Panc1 (cell line): ENCODE measurements at places on chromosomes 4 and X. TPM values are rescaled to one million over a fixed set of nuclear protein-coding genes. Genes with fewer than 3 reads are reported as not detected.

DNA sequence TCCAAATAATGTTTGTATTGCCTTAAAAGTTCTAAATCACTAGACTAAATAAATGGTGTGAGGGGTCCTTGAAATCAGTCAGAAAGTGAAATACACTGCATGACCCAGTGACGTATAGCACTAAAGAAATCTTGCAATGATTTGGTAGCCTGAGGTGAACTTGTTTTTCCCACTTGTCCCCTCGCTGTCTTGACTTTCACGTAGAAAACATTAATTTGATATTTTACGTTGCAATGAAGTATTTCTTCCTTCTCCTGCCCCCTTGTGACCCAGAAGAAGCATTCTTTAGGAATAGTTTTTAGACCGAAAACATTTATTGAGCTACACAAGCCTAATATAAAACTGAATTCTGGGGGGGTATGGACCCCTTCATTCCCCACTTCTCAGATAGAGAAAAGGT lies 3.7 kb downstream of the KLB start:
- DNase-seq = no peak

Gene KLHL34
- 0.05 TPM for total RNA-seq

- no peak for DNase-seq
Observed at GRCh38 chr4:6401797-6402196, 70.6 kb downstream of the PPP2R2C start.

Gene GRID2
- total RNA-seq = 0.08 TPM

- DNase-seq = no peak
Observed at GRCh38 chrX:12887767-12888166, 18.7 kb upstream of the TLR8 start.

Gene GCNA
- total RNA-seq = 4.0 TPM

DNA sequence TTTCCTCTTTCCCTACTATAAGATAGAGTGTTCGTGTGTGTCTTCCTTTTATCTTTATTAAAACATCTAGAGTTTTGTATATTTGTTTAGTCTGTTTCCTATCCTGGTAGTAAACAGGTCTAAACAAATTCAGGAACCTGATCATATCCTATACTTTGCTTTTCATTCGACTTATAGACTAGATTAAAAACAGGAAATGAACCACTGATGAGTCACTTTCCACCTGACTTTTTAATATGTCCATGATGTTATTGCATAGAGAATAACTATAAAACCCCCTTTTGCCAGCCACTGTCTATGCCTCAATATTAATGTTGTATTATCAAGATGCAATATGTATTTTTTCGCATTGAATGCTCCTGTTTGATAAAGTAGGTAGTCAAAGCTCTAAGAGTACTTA lies 1794.0 kb downstream of the STIM2 start:
- DNase-seq = no peak

DNA sequence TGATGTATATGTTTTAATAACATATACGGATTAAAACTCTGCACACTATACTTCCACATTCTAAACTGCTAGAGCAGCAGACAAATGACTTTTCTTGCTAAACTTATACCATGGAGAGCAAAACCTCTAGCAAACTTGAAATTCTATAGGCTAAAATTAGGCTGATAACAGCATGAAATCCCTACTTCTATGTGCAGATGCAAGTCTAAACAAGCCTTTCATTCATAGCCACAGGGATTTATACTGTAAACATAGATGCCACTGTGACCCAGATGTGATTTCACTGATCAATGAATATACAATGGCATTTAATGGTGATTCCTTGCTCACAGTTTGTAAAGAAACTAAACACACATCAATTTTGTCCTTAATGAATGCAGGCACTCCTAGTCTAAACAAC lies 151.0 kb downstream of the ANTXR2 start:
- no peak for DNase-seq

- no peak for DNase-seq
Observed at GRCh38 chr4:104969394-104970082, 177.1 kb upstream of the TET2 start.

Gene HMX1
- total RNA-seq = not detected

DNA sequence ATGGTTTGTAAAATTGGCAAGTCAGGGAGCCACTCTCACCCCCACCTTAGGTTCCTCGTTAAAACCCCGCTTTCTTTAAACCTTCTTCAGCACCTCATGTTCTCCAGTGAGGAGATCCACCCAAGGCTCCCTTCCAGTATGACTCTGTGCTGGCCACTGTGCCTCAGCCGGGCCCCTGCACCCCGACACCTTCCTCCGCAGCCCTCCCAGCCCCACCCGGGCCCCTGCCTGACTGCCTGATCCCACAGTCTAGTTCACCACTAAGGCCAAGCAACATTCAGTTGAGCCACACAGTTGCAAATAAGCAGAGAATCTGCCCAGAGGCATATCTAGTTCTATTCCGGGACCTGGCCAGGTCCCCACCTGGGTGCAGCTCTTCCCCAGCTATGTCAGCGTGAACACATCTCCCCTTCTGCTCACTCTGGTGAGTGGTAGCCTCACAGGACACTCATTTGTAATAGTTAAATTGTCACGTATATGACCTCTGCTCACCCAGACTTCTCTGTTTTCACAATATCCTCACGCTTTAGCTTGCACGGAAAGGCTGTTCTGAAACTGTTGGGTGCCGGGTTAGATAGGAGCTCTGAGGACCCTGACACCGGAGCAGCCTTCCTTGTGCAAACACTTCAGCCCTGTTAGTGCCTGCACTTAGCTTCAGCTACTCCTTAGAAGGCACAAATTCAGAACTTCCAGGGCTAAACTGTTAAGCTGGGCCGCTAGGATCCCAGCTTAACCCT lies 146.8 kb downstream of the DCTD start:
- DNase-seq = no peak

DNA sequence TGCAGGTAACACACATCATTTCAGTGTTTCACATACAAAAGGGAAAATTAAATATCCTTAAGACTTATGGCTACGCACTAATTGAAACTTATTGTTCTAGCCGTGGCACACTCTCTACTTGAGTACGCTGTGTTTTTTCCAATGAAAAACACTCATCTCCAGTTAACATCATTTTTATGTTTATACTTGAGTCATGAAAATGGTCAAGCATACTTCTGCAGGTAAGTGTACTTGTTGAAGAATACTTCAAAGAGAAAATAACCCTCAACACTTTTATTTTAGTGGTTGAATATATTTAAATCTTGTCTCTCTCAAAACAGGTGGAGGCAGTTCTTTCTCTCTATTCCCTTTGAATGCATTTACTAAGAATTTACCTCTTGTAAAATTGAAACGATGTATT lies 538.7 kb upstream of the PCDH7 start:
- DNase-seq = no peak

DNA sequence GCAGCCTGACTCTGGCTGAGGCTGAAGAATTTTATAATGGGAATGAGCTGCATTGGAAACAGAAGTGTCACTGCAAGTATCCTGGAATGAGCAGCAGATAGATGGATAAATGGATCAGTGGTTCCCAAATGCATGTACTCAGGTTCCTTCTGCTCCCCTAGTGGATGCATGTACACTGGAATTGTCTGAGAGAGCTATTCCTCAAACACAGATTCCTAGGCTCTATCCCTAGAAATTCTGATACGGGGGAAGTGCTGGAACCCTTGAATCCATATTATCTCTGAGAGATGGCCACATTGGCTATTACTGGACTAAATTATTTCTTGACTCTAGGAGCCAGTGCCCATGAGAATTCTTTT lies 64.8 kb downstream of the TMEM131L start:
- DNase-seq = no peak

- DNase-seq = no peak
Observed at GRCh38 chrX:71254092-71254963, at the start of gene ZMYM3. TSS of gene ZMYM3 (minus strand) at chrX:71254140. CDS start at chrX:71253255, 885 bp downstream.

Gene TAB3
- total RNA-seq = 7.7 TPM

DNA sequence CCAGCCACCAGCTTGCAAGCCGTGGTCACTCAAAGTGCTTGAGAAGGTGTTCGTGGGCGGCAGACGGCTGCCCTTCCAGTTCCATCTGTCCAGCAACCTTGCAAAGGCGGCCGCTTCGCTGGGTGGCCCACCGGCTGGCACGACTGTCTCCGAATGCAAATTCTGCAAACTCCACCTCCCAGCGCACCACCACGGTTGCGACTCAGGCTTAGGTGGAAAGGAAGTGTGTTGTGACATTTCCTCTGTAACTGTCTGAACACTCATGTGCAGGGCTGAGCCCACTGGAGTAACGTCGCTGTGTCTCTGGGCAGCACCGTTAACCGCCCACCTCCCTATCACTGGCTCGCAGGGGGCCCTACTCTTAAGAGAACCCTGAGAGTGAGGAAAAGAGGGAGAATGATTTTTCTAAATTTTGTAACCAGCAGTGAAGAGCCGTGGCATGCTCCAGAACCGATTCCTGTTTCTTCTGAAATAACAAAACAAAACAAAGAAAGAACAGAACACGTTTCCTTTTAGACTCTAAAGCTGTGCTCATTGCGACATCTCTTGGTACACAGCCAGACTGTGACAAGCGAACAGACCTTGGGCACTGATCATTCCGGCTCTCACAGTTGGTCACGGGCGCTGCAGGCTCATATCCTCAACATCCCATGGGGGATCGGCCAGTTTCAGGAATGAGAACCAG lies at the start of gene P2RY8:
Gene P2RY8 (minus strand): TSS at position 155 of the 685 bp plus-strand sequence. CDS start 70,627 bp downstream, outside the sequence.
- DNase-seq = no peak

DNA sequence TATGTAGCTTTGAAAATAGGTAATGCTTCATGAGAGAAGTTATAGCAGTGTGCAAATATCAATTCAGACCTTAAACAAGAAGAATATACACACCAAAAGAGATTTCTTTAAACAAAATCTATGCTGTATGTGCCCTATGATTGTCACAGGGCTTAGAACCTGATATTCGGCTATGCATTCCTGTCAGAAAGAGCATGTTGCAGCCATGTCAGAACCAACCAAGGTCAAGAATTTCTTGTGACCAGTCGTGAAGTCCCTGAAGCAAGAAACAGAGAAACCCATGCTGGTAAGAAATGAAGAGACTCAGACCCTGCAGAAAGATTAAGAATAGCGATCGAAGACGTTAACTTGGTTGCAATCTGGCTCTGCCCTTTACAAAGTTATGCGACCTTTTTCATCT lies 210.3 kb upstream of the SPIN4 start:
- DNase-seq = no peak

Gene RPS6KA6
- total RNA-seq = 0.05 TPM

Gene UBA1
- 302 TPM for total RNA-seq

DNA sequence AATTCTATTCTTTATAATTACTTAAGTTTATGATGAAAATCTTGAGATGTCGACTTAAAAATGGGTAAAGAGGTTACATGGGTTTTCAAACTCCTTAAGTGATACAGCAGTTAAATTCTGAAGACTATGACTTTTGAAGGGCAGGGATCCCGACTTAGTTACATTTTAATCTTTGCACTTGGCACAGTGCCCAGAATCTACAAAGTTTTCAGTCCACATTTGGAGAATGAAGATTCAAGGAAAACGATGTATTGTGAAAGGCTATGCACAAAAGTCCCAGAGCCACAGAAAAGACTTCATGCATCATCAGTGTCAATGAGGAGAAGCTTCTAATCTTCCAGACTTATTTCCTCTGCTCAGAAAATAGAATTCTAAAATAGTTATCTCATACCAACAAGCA lies 36.3 kb upstream of the GRPR start:
- DNase-seq = no peak

DNA sequence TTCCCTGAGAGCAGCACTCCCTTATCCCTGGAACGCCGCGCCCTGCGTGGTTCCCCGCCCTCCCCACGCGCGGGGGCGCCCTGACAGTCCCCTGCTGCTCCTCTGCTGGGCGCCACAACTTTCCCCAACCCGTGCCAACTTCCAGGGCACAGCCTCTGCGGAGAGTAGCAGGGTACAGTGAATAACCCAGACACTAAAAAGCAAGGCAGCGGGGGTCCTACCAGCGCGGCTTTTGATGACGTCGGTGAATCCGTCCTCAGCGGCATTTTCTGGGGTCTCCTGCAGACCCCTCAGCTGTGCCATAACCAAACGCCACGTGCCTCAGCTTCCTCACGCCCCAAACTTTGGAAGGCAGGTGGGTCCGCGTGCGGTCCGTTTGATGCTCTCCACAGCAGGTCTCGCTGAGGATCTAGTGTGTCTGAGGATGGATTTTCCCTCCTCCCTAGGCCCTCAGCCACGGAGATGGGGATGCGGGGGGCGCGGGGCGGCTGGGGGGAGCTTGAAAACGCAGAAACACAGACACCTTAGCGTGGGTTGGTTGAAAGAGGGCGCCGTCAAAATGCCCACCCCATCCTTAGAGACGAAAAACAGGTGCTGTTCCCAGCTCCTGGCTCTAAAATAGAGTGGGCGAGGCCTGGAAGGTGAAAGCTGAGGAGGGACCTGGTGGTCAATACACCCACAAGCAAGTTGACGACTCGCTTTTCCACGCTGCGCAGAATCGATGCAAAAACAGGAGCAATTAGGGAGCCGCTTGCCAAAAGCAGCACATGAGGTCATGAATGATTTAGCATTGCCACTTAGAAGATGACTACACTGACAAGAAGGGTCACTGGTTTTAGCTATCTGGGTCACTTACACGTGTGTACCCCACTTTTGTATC lies 405.6 kb downstream of the FAM47A start:
- DNase-seq = no peak

DNA sequence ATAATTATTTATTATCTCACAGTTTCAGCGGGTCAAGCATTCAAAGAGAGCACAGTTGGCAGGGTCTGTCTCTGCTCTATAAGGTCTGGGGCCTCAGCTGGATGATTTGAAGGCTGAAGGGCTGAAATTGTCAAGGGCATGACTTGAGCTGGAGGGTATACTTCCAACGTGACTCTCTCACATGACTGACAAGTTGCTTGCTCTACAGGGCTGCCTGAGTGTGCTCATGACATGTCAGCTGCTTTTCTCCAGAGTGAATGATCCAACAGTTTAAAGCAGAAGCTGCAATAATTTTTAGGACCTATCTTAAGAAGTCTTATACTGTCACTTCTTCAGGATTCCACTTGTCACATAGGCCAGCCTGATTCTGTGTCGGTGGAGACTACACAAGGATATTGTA lies 51.2 kb downstream of the TIGD2 start:
- no peak for DNase-seq

- DNase-seq = no peak
Observed at GRCh38 chr4:72109959-72110497, 78.2 kb downstream of the NPFFR2 start.

Gene SHROOM4
- 0.13 TPM for total RNA-seq

DNA sequence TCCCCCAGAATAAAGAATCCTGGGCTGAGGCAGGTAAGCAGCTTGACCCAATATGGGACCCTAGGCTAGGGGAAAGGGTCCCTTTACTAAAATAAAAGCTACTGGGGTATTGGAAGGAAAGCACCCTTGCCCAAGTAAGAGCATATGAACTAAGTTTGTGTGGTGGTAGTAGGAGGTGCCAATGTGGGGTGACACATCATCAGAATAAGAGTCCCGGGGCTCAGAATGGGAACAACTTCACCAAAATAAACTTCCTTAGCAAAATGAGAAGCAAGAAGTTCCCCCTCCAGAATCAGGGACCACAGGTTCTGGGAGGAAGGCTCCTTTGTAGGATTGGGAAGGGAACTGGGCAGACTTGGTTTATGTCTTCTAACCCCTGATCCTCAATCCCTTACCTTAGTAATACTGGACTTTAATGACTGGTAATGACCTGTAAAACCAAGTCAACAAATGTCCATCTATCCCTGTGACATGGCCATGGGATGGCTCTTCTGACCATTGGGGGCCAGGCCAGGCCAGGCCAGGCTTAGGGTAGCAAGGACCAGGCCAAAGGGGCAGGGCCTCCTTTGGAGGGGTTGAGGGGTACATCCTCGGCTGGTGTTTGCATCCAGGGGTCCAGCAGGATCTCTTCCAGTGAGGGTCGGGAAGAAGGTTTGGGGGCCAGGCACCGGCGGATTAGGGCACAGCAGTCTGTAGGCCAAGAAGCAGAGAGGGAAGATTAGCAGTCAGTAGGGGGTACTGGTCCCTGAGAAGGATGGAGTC lies 2.3 kb upstream of the SLC35A2 start:
- no peak for DNase-seq

GRCh38 chr4:69330345-69331047 lies 50.2 kb downstream of the UGT2B28 start:
- no peak for DNase-seq

GRCh38 chr4:179762840-179763239 lies 2320.6 kb upstream of the AGA start:
- no peak for DNase-seq
